Fibroblast of lung (primary cell): ENCODE measurements at places on chromosomes 7 and 10. TPM values are rescaled to one million over a fixed set of nuclear protein-coding genes. Genes with fewer than 3 reads are reported as not detected.

DNA sequence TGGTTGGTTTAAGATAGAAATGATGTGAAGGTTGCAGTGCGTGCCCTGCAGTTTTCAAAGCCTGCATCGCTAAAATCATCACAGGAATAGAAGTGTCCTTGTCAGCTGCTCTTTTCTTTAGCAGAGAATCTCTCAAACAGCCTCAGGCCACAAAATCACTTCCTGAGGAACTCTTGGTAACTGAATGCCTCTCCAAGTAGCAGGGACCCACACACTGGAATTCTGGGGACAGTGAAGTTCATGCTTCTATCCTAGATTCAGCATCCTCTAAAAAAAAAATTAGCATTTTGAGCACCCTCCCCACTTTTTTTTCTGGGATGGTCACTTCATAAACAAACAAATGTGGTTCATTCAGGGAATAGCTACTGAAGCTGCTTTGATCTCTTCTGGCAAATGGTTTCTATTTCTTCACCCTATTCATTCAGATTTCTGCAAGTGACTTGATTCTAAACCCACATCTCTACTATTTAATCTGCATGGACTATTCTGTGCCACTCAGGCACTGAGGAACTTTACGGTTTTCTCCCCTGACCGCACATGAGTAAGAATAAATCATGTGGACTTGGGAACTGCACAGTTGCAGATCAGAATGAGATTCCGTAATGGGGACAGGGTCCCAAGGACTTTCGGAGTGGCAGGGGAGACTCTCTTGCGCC, 306.9 kb downstream of the FRMD4A start:
- no peak for DNase-seq

DNA sequence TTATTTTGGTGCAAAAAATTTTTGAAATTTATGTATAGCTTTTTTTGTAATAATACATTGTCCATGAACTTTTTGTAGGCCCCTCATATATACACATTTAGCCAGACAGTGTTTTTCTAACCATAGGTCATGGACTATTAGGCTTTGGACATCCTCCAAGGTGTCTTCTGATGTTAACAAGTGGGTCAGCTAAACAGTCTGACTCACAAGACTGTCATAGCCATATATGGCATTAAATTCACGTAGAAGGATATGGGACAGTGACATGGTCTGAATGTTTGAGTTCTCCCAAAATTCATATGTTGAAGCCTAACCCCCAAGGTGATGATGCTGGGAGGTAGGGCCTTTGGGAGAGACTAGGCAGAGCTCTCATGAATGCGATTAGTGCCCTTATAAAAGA, 14.0 kb upstream of the NUB1 start:
- peak; percentile 33 for DNase-seq

Gene NRAP
- not detected in 2 replicates for total RNA-seq

GRCh38 chr7:131040467-131040932, 287.2 kb upstream of the MKLN1 start:
- DNase-seq = peak; percentile 59

DNA sequence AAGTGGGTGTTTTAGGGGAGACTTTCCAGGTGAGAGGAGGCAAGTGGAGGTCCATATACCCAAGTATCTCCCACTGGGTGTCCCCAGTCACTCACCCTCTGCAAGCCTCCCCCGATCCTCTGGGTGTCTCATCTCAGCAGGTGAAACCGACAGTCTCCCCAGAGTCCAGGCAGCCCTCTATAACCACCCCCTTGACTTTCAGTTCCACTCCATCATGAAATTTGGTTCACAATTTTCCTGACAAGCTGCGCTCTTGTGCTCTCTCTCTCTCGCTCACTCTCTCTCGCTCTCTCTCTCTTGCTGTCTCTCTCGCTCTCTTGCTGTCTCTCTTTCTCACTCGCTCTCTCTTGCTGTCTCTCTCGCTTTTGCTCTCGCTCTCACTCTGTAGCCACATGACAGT, 8.1 kb upstream of the RABGEF1 start:
- DNase-seq = no peak
